NCI-H187 (cell line): ENCODE measurements at places on chromosomes 16 and 17.

- no peak for DNase-seq
These were observed 42.9 kb upstream of the TNRC6C start for GRCh38 chr17:77915594-77916021.

DNA sequence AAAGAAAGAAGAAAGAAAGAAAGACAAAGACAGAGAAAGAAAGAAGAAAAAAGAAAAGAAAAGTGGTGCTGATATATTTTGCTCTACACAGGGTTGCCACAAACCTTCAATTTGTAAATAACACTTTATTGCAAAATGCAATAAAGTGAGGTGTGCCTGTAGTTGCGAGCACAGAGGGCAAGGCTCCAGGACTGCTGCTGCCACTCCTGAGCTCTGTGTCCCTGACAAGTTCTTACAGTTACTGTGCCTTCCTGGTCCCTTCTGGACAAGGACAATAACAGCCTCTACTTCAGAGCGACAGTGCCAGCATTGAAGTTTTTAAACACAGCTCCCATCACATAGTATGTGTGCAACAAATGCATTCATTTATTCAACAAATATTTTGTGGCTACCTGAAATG is 148.1 kb downstream of the AXIN2 start:
- no peak for DNase-seq

DNA sequence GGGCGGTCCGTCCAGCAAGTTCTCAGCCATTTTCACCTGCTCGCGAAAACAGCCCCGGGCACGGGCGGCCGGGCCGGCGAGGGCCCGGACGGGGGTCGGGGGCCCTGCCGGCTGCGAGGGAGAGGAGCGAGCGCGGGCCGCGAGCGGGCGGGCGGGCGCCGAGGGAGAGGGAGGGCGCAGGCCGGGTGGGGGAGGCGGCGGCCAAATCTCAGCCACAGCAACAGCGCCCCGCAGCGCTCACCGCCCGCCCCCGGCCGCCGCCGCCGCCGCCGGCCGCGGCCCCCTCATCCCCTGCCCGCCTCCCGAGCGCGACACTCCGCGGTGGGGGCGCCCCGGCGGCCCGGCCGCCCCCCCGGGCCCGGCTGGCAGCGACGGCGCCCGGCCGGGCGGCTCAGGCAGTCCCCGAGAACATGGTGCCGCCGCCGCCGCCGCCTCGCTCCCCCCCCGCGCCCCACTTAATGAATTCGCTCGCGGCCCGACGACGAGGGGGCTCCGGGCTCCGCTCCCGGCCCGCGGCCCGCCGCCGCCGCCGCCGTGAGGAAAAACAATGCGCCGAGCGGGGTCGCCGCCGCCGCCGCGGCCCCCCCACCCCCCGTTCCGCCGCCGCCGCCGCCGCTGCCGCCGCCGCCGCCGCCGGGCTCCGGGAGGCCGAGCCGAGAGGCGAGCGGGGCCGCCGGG is 487 bp downstream of the CREBBP start:
- no peak for DNase-seq

DNA sequence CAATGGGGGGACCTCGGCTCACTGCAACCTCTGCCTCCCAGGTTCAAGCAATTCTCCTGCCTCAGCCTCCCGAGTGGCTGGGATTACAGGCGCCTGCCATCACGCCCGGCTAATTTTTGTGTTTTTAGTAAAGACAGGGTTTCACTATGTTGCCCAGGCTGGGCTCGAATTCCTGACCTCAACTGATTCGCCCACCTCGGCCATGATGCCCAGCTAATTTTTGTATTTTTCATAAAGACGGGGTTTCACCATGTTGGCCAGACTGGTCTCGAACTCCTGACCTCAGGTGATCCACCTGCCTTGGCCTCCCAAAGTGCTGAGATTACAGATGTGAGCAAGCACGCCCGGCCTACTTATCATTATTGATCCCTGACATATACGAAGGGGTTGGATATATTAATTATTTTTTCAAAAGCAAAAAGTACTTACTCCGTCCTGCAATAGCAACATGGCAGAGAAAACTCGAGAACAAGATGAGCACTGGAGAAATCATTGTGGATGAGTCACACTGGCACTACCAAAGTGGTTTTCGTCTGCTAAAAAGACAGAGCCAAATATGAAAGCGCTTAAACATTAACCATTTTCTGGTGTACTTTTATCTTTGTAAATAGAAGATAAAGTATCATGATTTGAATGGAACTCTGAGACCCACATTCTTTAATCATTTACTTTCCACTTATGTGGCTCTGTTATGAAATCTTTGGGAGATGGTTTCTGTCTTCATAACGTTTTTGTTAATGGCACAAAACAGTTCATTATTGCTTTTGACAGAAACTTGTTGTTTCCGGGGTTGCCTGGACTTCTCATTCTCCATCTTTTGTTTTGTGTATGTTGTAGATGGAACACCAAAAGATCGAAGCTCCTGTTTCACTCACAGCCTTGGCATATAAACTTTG is at the start of gene APOH:
APOH (minus strand) TSS at position 529 of the 896 bp plus-strand sequence; CDS start at position 493, 36 bp downstream.
- no peak for DNase-seq

GRCh38 chr16:89572485-89573205 is 2.9 kb upstream of the CPNE7 start:
- DNase-seq: no peak

DNA sequence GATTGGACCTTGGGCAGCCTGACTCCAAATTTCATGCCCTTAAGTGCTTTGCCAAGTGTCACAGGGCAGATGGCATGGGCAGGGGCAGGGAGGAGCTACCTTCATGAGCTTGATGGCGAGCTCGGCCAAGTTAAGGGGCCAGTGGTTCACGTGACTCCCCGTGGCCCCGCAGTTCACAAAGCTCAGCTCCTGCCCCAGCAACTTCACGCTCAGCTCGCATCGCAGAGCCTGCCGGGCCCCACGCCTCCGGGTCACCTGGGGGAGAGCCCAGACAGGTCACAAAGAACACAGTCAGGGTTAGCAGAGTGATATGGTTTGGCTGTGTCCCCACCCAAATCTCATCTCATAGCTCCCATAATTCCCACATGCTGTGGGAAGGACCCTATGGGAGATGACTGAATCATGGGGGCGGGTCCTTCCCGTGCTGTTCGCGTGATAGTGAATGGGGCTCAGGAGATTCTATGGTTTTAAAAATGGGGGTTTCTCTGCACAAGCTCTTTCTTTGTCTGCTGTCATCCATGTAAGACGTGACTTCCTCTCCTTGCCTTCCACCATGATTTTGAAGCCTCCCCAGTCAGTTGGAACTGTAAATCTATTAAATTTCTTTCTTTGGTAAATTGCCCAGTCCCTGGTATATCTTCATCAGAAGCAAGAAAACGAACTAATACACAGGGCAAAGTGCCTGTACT is 108.1 kb downstream of the LITAF start:
- no peak for DNase-seq

DNA sequence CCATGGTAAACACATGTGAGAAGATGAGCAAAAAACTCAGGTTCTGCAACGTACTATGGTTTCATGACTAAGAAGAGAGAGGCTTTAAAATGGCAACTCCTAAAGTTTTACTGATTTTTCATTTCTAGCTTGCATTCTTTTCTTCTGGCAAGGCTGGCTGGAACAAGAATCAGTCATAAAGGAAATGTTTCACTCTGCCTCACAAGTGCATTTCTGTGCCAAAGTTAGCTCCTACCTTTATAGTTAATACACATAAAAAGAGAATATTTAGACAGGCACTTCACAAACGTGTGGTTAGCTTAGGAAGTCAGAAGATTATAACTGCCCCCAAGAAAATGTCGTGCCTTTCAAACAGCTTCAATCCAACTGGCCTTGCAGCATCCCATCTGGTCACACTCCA is 417.1 kb upstream of the CDH11 start:
- DNase-seq: no peak

- no peak for DNase-seq
These were observed 63.7 kb downstream of the SPAG9 start for GRCh38 chr17:51056813-51057510.

DNA sequence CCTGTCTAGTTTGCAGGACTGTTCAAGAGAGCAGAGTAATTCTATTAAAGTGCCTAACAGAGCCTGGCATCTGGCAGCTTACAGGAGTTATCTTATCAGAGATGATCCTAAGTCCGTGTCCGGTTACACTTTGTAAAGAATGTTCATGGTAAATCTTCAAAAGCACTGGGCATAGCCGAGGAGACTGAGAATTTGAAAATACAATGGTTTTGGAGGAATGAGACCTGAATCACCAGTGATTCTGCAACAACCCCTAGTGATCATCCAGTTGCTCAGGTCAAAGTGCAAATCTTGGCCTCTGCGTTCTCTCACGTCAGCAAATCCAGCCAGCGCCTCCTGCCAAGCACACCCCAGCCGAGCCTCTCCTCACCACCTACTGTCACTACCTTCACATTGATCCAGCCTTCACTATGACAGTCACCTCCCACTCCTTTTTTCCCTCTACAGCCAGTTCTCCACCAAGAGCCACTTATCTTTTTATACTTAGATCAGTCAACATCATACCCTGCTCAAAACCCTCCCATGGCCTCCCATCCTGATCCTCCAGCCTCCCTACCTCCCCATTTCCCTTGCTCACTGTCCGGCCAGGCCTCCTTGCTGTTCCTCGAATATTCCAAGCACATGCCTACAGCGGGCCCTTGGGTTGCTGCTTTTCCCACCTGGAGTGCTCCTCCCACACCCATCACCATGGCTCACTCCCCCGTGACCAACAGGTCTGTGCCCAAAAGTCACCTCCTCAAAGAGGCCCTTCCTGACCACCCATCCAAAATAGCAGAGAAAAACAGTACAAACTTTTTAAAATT is 57.4 kb upstream of the ERN1 start:
- DNase-seq: no peak

- DNase-seq: peak; percentile 16
These were observed 72.5 kb downstream of the RBFOX1 start for GRCh38 chr16:7405166-7405565.

DNA sequence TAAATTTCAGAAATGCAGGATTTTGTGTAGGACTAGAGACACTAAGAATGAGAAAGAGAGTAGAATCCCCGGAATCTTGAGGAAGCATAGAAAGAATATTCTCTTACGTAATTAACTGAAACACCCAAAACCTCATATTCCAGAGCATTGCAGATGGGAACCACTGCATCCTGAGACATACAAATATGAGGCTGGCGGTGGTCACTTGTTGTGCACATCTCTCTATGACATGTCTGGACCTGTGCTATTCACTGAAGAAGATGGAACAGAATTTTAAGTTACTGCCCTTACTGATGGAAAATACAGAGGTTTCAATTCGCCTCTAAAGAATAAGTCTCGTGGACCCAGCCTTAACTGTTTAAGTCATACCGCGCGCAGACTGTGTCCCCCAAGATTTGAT is 806 bp downstream of the RAD51C start:
- no peak for DNase-seq

DNA sequence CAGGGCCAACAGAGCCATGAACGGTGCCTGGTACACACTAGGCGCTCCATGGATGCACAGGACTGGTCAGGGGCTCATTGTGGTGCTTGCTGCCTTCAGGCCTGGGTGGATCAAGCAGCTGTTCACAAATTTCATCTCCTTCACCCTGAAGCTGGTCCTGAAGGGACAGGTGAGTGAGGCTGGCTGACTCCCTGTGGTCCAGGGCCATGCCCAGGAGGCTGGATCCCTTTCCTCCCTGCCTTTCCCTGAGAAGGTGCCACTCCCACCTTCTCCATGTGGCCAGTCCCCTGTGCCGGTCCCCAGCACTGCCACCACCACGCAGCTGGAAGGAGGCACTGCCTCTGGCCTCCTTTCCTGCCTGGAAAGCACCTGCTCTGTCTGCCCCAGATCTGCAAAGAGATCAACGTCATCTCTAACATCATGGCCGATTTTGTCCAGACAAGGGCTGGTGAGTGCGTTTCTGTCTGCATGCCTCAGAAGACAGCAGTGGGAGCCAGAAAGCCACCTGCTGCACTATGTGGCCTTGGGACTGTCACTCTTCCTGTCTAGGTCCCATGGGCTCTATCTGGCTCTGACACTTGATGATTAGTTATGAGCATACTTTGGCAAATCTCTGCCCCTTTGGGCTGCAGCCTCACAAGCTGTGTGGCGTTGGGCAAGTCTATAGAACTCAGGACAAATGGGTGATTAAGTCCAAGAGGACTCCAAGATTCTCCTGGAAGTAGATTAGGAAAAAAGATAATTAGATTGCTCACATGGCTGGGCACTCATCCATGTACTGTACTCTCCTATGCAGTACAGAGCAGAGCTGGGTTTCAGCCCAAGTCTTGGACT is 9.4 kb downstream of the CETP start:
- no peak for DNase-seq

DNA sequence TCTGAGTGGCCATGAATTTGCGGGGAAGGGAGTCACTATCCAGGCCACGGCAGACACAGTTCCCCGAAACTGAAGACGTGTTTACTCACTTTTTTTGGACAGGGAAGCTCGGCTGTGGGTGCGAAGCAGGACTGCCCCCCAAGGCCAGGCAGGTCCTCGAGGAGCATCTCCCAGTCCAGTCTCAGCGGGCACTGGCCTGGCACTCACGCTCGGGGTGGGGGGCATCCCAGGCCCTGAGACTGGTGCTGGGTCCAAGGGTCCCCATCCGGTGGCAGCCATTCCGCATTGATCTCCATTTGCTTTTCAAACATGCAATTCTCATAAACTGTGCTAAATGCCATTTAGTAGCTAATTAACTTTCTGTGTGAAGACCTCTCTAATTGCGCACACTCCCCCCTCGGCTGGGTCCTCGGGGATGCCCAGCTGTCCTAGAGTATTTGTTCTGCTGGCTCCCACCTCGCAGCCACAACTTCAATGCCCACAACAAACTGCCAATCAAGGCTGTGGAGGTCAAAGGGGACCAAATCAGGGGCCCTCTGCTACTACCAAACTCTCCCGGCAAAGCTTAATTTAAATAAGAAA is 50.2 kb downstream of the TBC1D16 start:
- no peak for DNase-seq

GRCh38 chr16:49755313-49755620 is 100.6 kb downstream of the ZNF423 start:
- DNase-seq: no peak

- no peak for DNase-seq
These were observed 59.8 kb downstream of the ANKFN1 start for GRCh38 chr17:56213031-56213430.

- DNase-seq: no peak
These were observed 34.7 kb downstream of the MSI2 start for GRCh38 chr17:57290981-57291380.

GRCh38 chr17:3506054-3506453 is 30.3 kb downstream of the ASPA start:
- no peak for DNase-seq

DNA sequence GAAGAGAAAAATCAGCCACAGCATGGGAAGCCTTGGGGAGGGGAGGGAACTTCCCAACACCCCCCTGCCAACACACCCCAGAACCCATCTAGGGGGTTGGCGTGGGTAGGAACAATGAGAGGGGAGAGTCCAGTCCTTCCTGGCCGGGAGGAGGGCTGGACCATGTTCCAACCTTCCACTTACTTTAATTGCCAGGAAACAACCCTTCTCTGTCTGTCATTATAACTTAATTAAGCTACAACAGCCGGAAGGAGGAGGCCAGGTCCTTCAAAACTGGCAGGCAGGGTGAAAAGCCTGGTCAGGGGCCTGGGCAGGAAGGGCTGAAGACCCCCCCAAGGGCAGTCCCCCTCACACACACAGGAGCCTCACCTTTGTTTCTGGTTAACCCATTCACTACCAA is 447.0 kb downstream of the SOX9 start:
- DNase-seq: no peak
